H4 (cell line): ENCODE measurements at places on chromosomes 2 and 18. TPM values are rescaled to one million over a fixed set of nuclear protein-coding genes. Genes with fewer than 3 reads are reported as not detected.

Gene PPM1B
- total RNA-seq, result 16.9 and 23.1 TPM in 2 replicates

Gene FAM124B
- 0.06 TPM in 1 of 2 replicates, not detected in the other for total RNA-seq

Gene DYNC1I2
- total RNA-seq, result 65.9 and 72.6 TPM in 2 replicates

Gene POTEI
- 0.10 and 0.31 TPM in 2 replicates for total RNA-seq

Gene CHST10
- 13.4 and 14.9 TPM in 2 replicates for total RNA-seq

Gene ERMN
- total RNA-seq, result 0.04 TPM in 1 of 2 replicates, not detected in the other

Gene BMP10
- not detected in 2 replicates for total RNA-seq

DNA sequence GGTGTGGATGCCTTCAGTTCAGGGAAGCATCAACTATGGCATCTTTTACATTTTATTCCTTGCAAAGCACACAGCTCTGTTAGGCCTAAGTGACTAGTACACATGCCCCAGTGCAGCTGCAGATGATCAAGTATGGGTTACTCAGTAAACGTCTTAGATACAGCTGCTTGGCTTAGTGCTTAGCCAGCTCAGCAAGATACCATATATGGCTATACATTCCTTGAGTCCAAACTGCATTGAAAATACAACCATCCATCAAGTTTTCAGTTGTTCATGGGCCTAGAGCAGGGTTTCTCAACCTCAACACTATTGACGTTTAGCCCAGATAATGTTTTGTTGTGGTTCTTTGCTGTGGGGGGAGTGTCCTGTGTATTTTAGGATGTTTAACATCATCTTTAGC is 769.9 kb downstream of the TSN start:
- DNase-seq, result no peak

- no peak for DNase-seq
Observed at GRCh38 chr2:9467687-9468086, 6.7 kb upstream of the IAH1 start.

DNA sequence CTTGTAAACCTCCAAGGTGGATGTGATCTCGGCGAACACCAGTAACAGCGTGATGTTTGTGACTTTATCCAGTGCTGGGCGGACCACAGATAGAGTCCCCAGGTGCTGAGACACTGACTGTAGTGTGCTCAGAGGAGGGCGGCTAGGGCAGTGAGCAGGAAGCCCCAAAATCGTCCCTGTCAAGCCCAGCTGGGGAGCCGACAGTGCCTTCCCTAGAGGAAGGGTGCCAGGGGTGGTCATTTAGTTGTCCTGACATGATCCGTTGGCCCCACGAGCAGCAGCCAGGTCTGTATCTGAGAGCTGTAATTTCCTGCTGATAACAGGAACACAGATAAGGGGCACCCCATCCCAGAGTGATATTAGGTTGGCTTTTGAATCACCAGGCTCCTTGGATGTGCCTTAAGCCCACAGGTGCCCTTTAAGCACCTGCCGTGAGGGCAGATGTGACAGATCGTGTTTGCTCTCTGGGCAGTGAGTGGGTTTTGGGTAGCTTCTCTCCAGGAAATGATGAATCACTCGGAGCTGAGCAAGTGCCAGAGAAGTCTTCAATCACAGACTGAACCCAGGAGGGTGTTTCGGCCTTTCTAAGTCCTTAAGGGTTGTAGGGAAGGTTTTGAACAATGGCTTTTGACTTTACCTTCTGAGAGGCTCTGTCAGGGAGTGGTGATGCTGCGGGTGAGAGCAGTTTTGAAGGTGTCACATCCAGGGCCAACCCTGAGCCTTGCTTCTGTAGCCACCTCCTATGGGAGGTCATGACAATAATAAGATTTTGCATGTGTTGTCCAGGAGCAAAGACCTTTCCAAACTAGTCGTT is 7.7 kb downstream of the LPIN1 start:
- DNase-seq, result no peak

- DNase-seq, result no peak
Observed at GRCh38 chr2:236164925-236165841, 3.0 kb downstream of the GBX2 start.

DNA sequence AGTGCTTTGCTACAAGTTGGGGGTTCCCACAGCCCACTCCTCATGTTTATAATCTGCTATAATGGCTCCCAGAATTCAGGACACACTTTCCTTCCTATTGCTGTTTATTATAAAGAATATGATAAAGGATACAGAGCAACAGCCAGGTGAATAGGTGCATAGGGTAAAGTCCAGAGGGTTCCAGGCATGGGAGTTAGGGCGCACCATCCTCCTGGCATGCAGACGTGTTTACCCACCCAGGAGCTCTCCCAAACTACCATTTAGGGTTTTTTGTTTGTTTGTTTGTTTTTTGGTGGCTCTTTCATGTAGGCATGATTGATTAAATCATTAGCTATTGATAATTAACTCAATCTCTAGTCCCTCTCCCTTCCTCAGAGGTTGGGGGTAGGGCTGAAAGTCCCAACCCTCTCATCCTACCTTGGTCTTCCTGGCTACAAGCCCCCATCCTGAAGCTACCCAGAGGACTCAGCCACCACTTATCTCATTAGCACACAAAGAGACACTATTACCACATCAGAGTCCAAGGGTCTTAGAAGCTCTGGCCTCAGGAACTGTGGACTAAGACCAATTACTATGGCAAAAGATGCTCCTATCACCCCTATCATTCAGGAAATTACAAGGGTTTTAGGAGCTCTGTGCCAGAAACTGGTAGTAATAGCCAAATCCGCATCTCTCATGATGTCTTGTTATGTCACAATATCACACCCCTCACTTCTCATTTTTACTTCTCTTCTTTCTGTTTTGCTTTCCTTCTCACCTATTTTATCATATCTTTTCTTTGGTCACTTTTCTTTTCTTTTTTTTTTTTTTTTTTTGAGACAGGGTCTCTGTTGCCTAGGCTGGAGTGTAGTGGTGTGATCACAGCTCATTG is 154.9 kb upstream of the TTC39C start:
- DNase-seq, result no peak

DNA sequence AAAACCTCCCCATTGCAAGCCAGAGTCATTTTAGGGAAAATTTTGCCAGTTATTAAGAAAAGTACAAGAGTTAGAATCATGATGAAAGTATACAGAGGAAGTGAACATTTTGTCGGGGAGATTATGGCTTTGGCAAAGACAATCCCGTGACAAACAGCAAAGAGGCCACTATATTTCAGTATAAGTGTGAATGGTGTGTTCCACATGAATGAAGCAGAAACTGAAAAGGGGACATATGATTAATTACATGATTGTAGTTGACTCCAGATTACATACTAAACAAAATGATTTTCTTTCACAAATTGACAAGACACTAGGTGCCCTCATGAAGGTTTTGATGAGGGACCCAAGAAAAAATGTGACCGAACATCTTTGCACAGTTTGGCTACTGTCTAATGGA is 42.0 kb downstream of the SP140 start:
- DNase-seq, result no peak

GRCh38 chr2:3547915-3548314 is 10.2 kb downstream of the RNASEH1 start:
- DNase-seq, result no peak

DNA sequence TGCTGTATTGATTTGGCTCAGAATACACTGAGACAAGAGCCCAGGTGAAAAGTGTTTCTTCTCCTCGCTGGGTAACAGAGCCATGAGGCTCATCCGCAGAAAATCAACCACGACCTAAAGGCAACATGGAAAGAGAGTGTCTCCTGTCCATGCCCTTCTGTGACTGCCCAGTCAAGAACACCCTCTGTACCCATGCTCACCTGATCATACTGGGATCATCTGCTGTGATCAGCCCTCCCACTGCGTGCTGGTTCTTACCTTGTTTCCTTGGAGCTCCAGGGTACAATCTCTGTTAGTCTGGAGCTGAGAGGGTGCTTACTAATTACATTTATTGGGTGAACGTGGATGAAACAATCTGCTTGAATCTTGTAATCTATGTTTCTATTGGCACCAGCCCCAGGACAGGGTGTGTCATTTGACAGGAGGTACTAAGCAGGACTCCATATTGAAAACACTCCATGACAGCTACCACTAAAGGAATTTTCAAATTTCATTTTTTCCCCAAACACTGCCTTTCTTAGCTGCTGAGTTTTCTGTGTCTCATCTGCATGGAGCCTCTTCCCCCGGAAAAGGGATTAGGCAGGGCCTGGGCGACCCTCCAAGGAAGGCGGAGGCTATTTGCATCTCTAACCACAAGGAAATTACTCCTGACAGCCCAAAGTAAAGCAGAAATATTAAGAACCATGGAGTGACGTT is 39.7 kb upstream of the GRP start:
- no peak for DNase-seq

GRCh38 chr18:21448299-21448698 is 152.2 kb downstream of the ESCO1 start:
- DNase-seq, result no peak

DNA sequence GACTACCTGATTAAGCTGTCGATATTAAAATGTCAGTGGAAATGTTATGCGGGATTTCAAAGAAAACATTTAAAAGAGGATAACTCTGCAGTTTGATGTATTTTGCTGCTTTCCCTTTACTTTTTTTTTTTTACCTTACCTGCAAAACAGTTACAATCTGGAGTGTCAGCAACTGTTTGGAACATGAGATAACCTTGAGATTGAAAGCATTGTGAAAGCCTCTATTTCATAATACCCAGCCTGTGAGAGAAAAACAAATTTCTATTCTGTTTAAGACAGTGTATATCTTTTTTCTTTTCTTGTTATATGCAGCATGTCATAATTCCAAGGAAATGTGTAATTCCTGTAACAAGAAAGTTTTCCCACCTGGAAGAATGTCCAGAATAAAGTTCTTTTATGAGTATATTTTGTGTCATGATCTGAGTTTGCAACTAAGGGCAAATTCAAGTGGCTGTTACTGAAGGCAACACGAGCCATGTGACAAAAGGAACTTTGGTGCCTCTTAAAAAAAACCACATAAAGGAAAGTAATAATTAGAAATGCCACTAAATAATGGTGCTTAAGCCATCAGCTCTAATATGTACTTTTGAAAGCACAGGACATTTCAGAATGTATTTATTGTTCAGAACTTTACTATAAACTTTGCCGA is 297.0 kb upstream of the DSEL start:
- DNase-seq, result no peak

GRCh38 chr2:238670111-238670585 is 177.7 kb upstream of the TWIST2 start:
- DNase-seq, result no peak

DNA sequence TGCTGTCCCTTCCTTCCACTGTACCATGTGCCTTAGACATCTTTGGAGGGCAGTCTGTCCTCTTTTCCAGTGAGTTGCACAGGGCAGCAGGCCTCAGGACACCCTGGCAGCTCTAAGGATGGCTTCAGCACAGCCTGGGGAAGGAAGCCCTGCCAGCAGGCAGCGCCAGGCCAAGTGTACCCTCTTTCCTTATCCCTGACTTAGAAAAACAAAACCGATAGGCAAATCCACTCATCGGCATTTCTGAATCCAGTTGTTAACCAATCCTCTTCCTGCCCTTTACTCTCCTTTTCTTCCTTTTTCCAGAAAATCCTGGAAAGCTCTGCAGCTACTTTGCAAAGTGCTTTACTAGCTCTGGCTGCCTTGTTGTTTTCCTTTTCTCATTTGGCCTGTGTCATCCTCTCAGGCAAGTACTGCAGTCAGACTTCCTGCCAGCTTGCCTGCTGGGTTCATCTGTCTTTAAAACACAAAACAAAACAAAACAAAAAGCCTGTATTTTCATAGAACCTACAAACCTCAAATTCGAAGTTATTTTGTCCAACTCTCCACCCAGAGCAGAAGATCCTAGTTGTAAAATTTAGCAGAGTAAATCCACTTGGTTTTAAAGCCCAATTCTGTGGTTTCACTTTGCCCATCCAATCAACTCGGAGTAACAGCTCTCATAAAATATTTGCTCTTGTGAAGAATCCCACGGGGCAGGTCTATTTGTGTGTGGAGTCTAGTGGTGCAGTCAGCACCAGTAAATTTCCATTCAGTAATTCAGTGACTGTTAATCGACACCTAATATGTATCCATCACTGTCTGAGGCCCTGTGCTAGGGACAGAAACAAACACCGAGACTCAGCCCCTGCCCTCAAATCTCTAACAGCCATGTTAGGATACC is 45.2 kb downstream of the PCBP1 start:
- DNase-seq, result no peak

DNA sequence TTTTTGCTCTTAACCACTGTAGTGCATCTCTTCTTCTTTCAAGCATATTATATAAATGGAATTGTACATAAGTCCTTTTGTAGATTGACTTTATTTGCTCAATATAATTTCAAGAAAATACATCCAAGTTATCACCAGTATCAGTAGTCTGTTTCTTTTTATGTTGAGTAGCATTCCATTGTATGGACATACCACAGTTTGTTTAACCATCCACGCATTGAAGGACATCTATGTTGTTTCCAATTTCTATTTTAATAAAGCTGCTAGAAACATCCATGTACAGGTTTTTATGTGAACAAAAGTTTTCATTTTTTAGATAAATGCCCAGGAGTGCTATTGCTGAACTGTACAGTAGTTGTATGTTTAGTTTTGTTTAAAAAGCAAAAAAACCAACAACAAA is 387.5 kb upstream of the SOX11 start:
- DNase-seq, result no peak

GRCh38 chr2:241491549-241492173 is 16.7 kb downstream of the STK25 start:
- DNase-seq, result no peak
